Ascending aorta (tissue), 2 donors: ENCODE measurements at places on chromosomes 12 and 14. TPM values are rescaled to one million over a fixed set of nuclear protein-coding genes. Genes with fewer than 3 reads are reported as not detected.

Gene ATXN7L3B
- total RNA-seq, result 11.3 TPM

Gene SLC17A8
- total RNA-seq, result not detected

Gene ETFRF1
- 0.85 TPM for total RNA-seq

Gene USP5
- 46.2 TPM for total RNA-seq

GRCh38 chr12:113359939-113360748, 1.8 kb downstream of the PLBD2 start:
- no peaks in the 10 kb centered on the region for H3K36me3 ChIP-seq
- no peaks in the 10 kb centered on the region for H3K27me3 ChIP-seq
- peaks cover 14% of the 10 kb centered on the region for H3K4me1 ChIP-seq

DNA sequence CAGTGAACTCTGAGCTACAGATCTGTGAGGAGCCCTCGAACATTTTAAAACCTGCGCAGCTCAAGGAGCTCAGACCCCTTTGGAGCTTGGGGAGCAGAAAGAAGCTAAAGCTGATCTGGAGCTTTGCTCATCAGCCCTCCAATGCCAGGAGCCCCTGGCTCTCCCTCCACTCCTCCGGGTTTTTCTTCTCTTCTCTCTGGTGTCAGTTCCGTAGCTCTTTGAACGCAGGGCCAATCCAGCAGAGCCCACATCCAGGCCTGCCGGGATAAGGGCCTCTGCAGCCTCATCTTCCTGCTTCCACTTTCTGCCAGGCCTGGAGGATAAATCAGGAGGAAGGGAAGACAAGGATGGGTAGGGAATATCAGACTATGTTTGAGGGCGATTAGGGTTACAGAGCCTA, 6.0 kb downstream of the HOXC4 start:
- no peak overlapping the region for H3K4me3 ChIP-seq
- H3K4me1 ChIP-seq, result no peaks in the 10 kb centered on the region
- H3K27me3 ChIP-seq, result no peaks in the 10 kb centered on the region
- no peak overlapping the region for H3K27ac ChIP-seq
- DNase-seq, result no peak
- H3K36me3 ChIP-seq, result no peaks in the 10 kb centered on the region

GRCh38 chr14:50814161-50814560, 16.8 kb downstream of the NIN start:
- no peaks in the 10 kb centered on the region for H3K4me1 ChIP-seq
- H3K27me3 ChIP-seq, result no peaks in the 10 kb centered on the region
- no peak for DNase-seq
- no peak overlapping the region for H3K4me3 ChIP-seq
- H3K27ac ChIP-seq, result no peak overlapping the region

- peaks cover 24% of the 10 kb centered on the region for H3K36me3 ChIP-seq
- H3K4me3 ChIP-seq, result no peak overlapping the region
- no peak overlapping the region for H3K27ac ChIP-seq
- DNase-seq, result no peak
- no peaks in the 10 kb centered on the region for H3K4me1 ChIP-seq
- no peaks in the 10 kb centered on the region for H3K27me3 ChIP-seq
These were observed 11.0 kb downstream of the PXMP2 start for GRCh38 chr12:132698341-132698740.
